ENCODE measurements at places on chromosomes 11 and 22.

GRCh38 chr22:17133137-17133536 is 12.0 kb upstream of the TMEM121B start:
- no peaks in the 10 kb centered on the region for H3K36me3 ChIP-seq
- DNase-seq: no peak
- no peak overlapping the region for H3K4me3 ChIP-seq

DNA sequence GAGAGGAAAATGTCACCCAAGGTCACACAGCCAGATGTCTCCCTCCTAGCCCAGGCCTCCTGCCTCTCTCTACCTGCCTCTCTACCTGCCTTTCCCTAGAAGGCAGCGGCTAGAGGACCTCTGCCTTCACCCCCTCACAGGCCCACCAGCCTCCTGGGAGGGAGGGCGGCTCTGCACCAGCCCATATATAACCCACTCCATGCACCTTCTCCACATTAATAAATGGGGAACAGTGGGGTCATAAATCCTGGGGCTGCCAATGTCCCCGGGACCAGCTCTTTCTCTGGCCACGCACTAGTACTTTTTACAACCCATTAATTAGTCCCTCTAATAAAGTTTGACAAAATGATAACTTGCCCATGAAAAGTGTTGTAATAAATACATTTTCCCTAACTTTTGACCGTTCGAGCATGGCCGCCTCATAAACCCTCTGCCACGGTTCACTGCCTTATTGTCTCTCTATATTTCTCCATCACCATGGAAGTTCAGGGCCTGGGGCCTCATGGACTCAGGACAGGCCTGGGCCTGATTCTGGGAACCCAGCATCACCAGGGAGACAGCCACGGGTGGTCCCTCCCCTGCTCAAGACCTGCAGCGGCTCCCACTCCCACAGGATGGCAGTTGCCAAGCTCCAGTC is 102.1 kb downstream of the MN1 start:
- H3K27ac ChIP-seq: no peak overlapping the region
- DNase-seq: no peak
- H3K36me3 ChIP-seq: no peaks in the 10 kb centered on the region
- H3K27me3 ChIP-seq: no peaks in the 10 kb centered on the region

DNA sequence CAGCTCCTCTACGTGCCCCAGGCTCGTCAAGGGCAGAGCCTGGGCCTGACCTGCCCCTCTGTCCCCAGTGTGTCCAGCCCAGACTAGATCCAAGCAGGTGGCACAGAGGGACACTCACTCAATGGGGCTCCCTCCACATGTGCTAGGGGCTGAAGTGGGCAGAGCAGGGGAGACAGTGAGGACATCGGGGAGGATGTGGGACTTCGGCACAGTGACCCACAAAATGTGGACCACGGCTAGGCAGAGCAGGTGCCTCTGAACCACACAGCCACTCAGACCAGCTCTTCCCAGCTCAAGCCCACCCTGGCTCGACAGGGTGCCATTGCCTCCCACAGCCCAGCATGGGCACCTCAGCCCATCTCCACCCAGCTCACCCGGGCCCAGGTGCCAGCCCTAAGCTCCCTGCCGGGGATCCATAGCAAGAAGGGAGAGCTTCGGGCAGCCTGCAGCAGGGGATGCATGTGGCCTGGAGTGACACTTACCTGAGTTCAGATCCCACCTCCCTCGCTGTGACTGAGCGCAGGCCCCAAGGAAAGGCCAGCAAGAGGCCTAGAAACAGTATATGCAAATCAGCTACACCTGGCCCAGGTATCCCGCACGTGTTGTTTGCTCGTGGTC is 46.9 kb upstream of the RTL6 start:
- no peak overlapping the region for H3K4me3 ChIP-seq
- H3K27ac ChIP-seq: no peak overlapping the region
- no peaks in the 10 kb centered on the region for H3K27me3 ChIP-seq
- no peaks in the 10 kb centered on the region for H3K4me1 ChIP-seq
- H3K36me3 ChIP-seq: no peaks in the 10 kb centered on the region

DNA sequence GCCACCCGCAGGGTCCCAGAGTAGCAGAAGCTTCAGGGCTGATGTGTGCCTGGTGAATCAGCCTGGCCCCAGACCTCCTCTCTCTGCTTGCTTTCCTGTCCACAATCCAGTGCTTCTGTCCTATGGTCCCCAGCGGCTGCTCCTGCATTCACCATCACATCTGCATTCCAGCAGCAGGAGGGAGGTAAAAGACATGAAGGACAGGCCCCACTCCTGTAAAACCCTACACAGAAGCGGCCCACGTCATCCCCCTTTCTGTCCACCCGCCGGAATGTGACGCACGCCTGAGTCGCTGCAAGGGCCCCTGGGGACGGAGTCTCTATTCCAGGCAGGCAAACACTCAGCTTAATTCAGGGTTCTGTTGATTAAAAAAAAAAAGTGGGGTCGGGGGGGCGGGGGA is 58.3 kb downstream of the CDKN1C start:
- peak overlapping the region; percentile 88 for H3K27ac ChIP-seq
- H3K27me3 ChIP-seq: no peaks in the 10 kb centered on the region
- H3K4me1 ChIP-seq: peaks cover 26% of the 10 kb centered on the region
- H3K36me3 ChIP-seq: no peaks in the 10 kb centered on the region

DNA sequence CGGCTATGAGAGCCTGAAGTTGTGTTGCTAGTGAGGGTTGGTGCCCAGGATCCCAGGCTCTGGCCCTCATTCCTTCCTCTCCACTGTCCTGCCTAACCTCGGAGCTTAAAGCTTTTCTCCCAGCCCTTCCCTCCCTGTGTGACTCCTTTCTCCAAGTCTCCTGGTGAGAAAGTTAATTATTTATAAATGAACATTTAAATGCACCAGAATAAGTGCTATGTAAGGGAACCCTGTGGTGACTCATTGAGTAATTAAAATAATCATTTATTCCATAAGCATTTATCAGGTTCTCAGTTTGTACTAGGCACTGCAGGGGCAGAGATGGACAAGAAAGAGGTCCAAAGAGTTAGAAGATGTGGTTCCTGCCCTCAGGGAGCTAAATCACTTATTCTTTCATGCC is 89.1 kb upstream of the ISX start:
- H3K36me3 ChIP-seq: no peaks in the 10 kb centered on the region
- no peak overlapping the region for H3K4me3 ChIP-seq
- H3K27me3 ChIP-seq: no peaks in the 10 kb centered on the region
- no peak overlapping the region for H3K27ac ChIP-seq

DNA sequence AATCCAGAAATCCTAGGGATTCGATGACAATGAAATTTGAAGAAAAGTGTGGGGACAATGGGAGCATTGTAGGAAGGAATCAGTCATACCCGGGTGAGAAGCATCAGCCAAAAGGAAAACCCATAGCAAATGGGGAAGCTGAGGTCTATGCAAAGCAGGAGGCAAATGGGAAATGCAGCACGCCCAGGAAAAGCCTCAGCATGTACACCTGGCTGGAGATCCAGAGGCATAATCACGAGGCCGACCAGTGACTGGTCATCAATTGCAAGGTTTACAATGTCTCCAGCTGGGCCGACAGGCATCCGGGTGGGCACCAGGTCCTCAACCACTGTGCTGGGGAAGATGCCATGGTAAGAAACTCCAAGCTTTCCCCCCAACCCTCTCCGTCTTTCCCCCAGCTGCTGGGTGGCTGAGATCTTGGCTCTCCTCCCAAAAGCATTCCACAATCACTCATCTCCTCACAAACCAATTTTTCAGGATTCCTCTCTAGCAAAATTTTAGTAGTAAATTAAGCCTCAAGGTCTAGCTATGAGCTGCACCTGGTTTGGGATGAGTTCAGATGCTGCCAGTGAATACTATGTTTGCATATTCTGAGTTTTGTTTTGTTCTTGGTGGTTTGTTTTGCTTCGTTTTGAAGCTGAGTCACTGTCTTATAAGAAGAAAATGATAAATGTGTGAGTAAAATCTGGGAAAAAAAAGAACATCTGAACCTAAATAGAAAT is 98.0 kb upstream of the OR5AK2 start:
- DNase-seq: no peak
- H3K27me3 ChIP-seq: no peaks in the 10 kb centered on the region
- H3K4me3 ChIP-seq: no peak overlapping the region
- no peak overlapping the region for H3K27ac ChIP-seq
- no peaks in the 10 kb centered on the region for H3K4me1 ChIP-seq

- H3K36me3 ChIP-seq: no peaks in the 10 kb centered on the region
- H3K27ac ChIP-seq: no peak overlapping the region
- H3K4me1 ChIP-seq: no peaks in the 10 kb centered on the region
- no peaks in the 10 kb centered on the region for H3K27me3 ChIP-seq
These were observed 7.5 kb downstream of the PGAP2 start for GRCh38 chr11:3815845-3816244.

- H3K27ac ChIP-seq: peak overlapping the region; percentile 18
- no peaks in the 10 kb centered on the region for H3K27me3 ChIP-seq
- DNase-seq: no peak
- H3K4me3 ChIP-seq: no peak overlapping the region
- H3K4me1 ChIP-seq: peaks cover 14% of the 10 kb centered on the region
These were observed 254.0 kb upstream of the CCDC90B start for GRCh38 chr11:83540112-83540675.

DNA sequence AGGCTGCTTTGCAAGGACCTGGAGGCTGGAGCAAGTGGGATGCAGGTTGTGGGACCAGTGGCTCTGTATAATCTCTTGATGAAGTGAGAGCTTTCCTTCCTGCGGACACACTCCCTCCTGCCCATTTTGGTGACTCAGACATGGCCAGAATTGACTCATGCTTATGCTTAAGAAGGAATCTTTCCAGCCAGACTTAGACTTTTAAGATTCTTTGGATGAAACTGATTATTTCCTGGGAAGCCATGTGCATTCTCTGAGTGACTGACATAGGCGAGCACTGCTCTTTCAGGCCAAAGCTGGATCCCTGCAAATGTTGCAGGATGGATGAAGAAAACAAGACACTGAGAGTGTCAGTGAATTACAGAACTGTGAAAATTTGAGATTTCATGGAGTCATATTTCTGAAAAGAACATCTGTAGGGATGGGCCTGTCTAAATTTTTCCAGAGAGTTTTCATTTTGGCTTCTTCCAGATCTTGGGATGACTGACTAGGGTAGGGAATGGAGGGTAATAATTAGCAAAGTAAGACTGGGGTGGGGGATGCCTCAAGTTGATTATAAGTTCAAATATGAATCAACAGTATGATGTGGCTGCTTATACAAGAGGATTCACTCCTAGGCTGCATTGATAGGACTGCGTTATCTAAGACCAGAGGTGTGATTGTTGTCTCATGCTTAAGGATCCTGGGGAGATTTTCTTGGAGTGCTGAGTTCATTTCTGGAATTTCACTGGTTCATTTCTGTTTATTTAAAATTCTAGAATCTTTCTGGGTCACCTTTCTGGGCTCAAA is 195.8 kb downstream of the HIPK3 start:
- no peak overlapping the region for H3K4me3 ChIP-seq
- no peaks in the 10 kb centered on the region for H3K36me3 ChIP-seq
- H3K27me3 ChIP-seq: no peaks in the 10 kb centered on the region
- no peaks in the 10 kb centered on the region for H3K4me1 ChIP-seq

- no peak overlapping the region for H3K4me3 ChIP-seq
- H3K27ac ChIP-seq: no peak overlapping the region
- no peaks in the 10 kb centered on the region for H3K27me3 ChIP-seq
- no peak for DNase-seq
- no peaks in the 10 kb centered on the region for H3K36me3 ChIP-seq
These were observed 9.4 kb downstream of the MMP7 start for GRCh38 chr11:102521121-102521520.

DNA sequence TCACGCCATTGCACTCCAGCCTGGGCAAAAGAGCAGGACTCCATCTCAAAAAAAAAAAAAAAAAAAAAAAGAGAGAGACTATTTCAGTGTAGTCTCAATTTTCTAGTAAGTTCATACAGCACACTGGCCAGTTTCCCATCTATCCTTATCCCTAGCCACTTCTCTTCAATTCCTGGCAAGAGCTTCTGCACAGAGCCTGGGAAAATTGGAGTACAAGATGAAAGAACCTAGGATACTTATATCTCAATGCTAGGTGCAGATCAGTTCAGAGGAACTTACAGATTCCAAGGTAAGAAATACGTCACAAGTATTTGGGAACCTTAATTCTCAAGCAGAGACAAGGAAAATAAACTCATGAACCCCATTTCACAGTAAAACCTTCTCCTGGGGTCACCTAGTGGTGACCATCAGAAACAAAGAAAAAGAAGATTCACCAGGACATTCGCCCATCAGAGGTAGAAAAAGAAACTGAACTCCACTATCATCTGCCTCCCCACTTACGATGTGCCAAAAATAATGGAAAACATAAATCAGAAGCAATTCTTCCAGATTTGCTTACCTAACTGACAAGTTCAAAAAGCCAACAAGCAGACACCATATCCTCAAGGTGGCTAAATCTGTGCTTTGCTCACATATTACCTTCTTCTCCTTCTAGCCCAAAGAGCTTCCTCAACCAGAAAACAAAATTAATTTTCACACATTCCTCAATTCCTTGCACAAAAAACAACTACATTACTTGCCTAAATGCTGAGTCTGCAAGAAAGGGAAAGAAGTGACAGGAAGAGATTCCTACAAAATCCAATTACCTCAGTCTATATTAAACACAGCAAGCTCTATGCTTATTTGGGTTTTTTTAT is 4.9 kb downstream of the DENND5A start:
- H3K27ac ChIP-seq: no peak overlapping the region
- no peaks in the 10 kb centered on the region for H3K36me3 ChIP-seq
- no peak overlapping the region for H3K4me3 ChIP-seq
- H3K4me1 ChIP-seq: peaks cover 39% of the 10 kb centered on the region
- H3K27me3 ChIP-seq: no peaks in the 10 kb centered on the region

- H3K36me3 ChIP-seq: no peaks in the 10 kb centered on the region
- H3K27ac ChIP-seq: no peak overlapping the region
- no peaks in the 10 kb centered on the region for H3K4me1 ChIP-seq
These were observed 53.3 kb upstream of the PTPN5 start for GRCh38 chr11:18844753-18845367.

GRCh38 chr11:128273736-128274135 is 313.6 kb downstream of the ETS1 start:
- no peak overlapping the region for H3K27ac ChIP-seq
- H3K4me3 ChIP-seq: no peak overlapping the region
- no peaks in the 10 kb centered on the region for H3K36me3 ChIP-seq
- no peaks in the 10 kb centered on the region for H3K4me1 ChIP-seq

- H3K27me3 ChIP-seq: no peaks in the 10 kb centered on the region
- H3K27ac ChIP-seq: peak overlapping the region; percentile 96
- H3K4me1 ChIP-seq: peaks cover 57% of the 10 kb centered on the region
- DNase-seq: no peak
- H3K36me3 ChIP-seq: peaks cover 49% of the 10 kb centered on the region
- H3K4me3 ChIP-seq: no peak overlapping the region
These were observed 18.4 kb downstream of the BCL9L start for GRCh38 chr11:118907051-118908042.

DNA sequence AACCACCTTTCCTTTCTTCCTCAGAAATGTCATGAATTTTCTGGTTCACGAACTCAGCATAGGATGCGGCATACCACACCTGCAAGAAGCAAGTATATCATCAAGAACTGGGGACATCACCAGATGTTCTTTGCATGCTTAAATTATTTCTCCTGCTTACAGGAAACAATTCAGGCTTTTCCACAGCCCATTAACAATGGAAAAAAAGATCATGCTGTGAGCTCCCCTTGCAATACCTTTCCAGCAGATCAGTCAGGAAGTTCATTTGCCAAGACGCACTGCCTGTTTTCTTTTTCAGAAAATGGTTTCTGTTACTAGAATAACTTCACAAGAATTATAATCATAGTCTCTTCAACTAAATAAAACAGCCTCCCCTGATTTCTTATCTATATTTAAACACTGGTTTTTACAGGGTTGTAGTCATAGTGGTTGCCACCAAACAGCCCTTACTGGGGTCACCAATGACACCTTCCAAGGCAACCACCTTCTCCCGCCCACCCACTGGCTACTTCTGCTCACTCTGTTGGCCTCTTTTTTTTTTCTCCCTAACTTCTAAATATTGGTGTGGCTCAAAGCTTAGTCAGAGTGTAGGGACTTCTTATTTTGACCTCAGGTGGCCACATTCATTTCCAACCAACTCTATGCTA is 42.3 kb upstream of the NFRKB start:
- no peaks in the 10 kb centered on the region for H3K27me3 ChIP-seq
- H3K4me3 ChIP-seq: no peak overlapping the region
- DNase-seq: no peak
- no peaks in the 10 kb centered on the region for H3K36me3 ChIP-seq
- no peak overlapping the region for H3K27ac ChIP-seq
